ENCODE measurements at places on chromosomes 5 and 9.
A peak's percentile ranks its signal among the peaks of the same experiment; 100 is the strongest.

GRCh38 chr5:139183502-139183901 is 14.7 kb downstream of the SIL1 start:
- no peak for DNase-seq

GRCh38 chr5:113266913-113267227 is 167.9 kb downstream of the TSSK1B start:
- DNase-seq, result no peak

DNA sequence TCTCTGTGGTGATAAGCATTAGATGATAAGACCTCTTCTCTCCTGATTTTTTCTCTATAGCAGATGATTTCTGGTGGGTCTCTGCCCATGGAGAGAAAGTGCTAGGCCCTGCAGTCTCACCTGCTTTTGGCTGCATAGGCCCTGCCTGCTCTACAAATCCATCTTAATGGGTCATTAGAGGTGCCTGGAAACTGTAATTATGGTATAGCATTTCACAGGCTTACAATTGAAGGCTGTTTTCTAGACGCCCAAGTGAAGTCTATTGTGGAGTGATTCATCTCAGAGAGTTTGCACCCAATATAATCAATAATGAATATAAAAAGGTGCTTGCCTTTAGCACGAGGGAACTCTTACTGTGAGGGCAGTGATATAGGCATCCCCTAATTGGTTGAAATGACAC is 33.8 kb downstream of the NEUROG1 start:
- no peak for DNase-seq

DNA sequence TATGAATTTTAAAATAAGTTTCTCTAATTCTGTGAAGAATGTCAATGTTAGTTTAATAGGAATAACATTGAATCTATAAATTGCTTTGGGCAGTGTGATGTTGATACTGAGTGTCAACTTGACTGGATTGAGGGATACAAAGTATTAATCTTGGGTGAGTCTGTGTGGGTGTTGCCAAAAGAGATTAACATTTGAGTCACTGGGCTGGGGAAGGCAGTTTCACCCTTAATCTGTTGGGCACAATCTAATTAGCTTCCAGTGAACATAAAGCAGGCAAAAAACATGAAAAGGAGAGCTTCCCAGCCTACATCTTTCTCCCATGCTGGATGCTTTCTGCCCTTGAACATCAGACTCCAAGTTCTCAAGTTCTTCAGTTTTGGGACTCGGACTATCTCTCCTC is 832.0 kb upstream of the ARRDC3 start:
- DNase-seq, result no peak

DNA sequence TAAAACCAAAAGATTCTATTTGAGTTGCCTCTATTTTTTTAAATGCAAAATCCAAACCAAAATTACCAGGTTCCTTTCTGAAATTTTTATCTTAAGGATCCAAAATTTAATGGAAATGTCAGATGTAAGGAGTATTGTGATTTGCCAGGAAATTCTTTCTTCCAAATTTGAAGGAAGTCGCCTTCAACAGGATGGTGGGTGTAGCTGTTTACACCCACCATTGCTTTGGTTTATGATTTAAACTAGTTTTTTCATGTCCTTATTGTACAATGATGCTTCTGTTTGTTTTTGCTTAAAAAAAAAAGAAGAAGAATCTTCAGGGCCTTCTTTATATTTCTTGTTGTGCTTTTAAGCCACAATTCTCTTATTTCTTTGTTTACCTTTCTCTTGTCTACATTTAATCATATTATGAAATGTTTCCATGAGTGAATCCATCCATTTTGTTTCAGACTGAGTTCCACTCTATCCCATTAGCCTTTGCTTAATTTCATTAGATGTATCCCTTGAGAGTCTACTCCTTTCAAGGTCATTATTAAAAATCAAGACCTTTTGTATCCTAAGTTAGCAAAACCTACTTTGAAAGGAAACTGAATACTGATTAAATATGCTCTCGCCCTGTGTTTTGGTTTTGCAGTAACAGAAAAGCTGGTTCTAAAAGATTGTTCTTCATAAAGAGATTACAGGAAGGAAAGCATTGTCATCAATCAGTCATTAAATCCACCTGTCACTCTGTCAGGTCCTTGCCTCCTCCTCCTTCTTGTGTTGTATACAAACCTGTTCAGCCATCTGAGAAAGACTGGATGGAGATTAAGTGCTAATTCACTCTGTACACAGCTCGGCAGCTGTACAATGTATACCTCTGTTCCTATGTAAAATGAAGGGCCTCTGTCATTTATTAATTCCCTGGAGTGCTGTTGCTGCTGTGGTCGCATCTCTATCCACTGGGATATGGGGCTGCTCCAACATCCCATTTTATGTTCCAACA is 45.5 kb upstream of the SLC2A8 start:
- no peak for DNase-seq

GRCh38 chr5:179866241-179867078 is 7.8 kb upstream of the MRNIP start:
- DNase-seq, result peak; percentile 45

- DNase-seq, result no peak
Observed at GRCh38 chr5:16673241-16674201, 56.7 kb upstream of the RETREG1 start.

Data from GM12865 (cell line).